ENCODE measurements at places on chromosomes 6 and 20.

- DNase-seq, result no peak
These were observed 279.7 kb downstream of the CDC5L start for GRCh38 chr6:44667226-44667625.

GRCh38 chr6:91646649-91647048, 1059.8 kb upstream of the MAP3K7 start:
- DNase-seq, result no peak

DNA sequence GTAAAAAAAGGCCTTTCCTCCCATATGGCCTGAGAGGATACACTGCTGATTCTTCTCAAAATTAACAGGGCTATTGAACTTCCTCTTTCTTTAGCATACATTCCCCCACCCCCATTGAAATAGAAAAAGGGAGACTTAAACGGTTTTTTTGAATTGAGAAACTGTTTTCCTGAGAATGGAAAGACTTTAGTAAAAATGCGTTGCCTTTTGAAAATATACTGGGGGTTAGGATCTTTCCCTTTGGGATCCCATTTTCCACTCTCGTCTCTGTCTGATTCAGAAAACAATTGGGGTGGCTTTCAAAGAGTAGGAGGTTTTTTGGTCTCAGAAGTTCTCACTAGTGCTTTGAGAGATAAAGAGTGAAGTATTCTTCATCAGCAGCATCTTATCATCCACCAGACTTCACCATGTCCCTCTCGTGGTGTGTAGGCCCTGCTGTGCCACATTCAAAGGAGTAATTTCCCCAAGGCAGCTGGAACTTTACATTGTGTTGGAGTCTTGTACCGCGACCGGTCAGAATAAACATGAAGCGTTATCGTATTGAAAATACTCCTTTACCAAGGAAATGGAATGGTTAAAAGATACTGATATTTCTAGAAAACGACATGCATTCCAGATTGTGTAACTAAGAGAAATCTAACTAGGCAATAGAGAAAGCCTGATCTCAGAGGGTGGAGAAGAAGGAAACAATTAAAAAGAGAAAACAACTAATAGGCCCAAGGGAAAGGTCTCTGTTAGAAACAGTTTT, 10.6 kb downstream of the MYB start:
- no peak for DNase-seq

- no peak for DNase-seq
These were observed 247.0 kb downstream of the LRFN2 start for GRCh38 chr6:40340196-40340595.

- no peak for DNase-seq
These were observed 36.4 kb downstream of the RIPOR2 start for GRCh38 chr6:24899136-24899996.

DNA sequence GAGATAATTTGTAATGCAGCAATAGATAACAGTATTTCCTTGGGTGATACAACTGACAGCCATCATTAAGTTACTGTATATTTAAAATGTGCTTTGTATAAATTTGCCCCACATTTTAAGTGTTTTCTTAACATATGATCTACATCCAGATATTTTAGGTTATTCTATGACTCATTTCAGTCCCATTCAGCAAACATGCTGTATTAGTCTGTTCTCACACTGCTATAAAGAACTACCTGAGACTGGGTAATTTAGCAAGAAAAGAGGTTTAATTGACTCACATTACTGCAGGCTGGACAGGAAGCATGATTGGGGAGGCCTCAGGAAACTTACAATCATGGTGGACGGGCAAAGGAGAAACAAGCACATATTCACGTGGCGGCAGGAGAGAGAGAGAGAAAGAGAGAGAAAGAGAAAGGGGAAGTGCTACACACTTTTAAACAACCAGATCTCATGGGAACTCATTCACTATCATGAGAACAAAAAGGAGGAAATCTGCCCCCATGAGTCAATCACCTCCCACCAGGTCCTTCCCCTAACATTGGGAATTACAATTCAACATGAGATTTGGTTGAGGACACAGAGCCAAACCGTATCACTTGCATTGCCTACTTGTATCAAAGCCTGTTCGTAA, 9.6 kb upstream of the CHD6 start:
- no peak for DNase-seq

GRCh38 chr6:70171236-70171635, 131.6 kb downstream of the COL9A1 start:
- DNase-seq, result no peak

GRCh38 chr6:168103050-168103830, 24.2 kb upstream of the FRMD1 start:
- DNase-seq, result no peak

Measured in GM12864 (cell line).